SJSA1 (cell line): ENCODE measurements at places on chromosomes 7 and 10.
A peak's percentile ranks its signal among the peaks of the same experiment; 100 is the strongest.

- DNase-seq, result no peak
These were observed 132.2 kb upstream of the CAV2 start for GRCh38 chr7:116367171-116367813.

GRCh38 chr10:78413076-78414055 is 379.7 kb downstream of the RPS24 start:
- no peak for DNase-seq

- no peak for DNase-seq
These were observed 4.9 kb downstream of the SRRM3 start for GRCh38 chr7:76206633-76207032.

DNA sequence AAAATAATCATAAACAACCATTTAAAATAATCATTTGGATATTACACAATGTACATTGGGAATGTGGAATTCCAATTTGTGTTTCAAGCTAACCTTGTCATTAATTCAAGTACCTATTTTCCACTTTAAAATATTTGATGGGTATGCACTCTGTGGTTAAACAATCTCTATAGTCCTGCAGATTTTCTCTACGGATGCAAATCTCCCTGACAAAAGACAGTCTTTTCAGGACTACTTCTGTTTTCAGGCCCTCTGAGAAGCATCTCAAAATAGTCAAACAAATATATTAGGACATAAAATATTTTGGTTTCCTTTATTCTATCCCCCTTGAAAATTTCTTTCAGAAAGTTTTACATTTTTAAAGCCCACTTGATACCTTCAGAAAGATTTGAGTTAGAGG is 735.6 kb upstream of the MBL2 start:
- no peak for DNase-seq

GRCh38 chr10:104330168-104331110 is 7.8 kb downstream of the ITPRIP start:
- peak; percentile 87 for DNase-seq

DNA sequence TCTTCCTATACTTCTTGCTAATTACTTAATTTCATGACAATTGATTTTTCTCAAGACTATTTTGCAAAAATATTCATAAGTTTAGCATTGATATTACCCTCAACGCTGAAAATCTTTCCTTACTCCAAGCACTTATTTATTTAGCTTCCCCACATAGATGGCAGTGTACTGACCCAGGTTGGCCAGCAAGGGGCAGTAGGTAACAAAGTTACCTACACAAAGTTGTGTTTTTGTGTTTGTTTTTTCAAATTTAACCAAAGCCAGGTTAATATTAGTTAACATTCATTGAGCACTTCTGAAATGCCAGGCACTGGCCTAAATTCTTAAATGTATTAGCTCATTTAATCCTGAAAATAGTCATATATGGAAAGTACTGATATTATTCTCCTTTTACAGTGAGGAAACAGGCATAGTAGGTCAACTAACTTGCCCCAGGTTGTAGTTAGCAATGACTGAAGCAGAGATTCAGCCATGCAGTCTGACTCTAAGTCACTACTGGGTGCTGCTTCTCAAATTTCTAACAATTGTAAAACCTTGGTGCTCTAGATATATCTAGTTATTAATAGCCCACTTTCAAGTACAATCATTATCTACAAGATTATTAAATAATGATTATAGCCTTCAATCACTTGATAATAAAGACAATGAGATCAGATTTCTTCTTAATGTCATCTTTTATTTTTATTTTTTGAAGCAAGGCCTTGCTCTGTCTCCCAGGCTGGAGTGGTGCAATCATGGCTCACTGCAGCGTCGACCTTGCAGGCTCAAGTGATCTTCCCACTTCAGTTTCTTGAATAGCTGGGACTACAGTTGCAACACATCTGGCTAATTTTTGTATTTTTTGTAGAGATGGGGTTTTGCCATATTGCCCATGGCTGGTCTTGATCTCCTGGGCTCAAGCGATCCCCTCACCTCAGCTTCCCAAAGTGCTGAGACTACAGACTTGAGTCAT is 5.8 kb upstream of the GGCT start:
- no peak for DNase-seq

- DNase-seq, result peak; percentile 42
These were observed 1128.7 kb downstream of the CNTNAP2 start for GRCh38 chr7:147245274-147245673.

DNA sequence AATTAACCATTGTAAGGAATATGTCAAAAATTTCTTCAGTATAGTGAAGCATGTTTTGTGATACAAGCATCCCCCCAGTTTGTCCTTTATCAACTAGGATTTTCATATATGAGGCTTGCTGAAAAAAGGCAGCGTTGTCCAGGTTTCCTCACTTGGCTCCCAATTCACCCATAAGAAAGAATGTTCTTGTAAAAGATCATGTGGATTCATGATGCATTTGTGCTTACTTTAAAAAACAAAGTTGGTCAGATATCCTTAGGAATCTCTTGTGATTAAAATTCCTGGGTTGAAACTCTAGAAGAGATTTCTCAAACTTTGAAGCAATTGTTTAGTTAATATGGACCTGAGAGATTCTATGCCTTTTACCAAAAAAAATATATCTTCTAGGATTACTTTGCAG is 181.8 kb downstream of the KIAA1217 start:
- DNase-seq, result no peak

DNA sequence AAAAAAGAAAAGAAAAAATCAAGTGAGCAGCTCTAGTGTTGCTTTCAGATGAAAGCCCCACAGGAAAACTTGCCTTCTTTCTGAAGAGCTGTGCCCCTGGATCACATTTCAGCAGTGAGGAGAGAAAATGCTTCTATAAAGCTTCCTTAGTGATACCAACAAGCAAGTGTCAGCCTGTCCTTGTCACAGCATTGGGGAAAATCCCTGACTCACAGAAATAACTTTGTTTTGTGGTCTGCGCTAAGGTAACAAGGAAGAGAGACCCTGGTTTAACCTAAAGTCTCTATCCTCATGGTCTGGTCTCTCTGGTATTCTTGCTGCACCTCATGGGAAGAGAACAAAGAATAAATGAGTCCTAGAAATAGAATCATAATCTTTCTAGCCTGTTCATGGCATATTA is 885.2 kb upstream of the SORCS1 start:
- no peak for DNase-seq

GRCh38 chr10:20601941-20602461 is 295.1 kb downstream of the NEBL start:
- no peak for DNase-seq

GRCh38 chr7:159370-160270 is 32.8 kb upstream of the FAM20C start:
- no peak for DNase-seq

GRCh38 chr10:31770307-31770902 is 158.2 kb downstream of the ARHGAP12 start:
- no peak for DNase-seq

GRCh38 chr7:37719077-37719476 is 35.5 kb downstream of the GPR141 start:
- DNase-seq, result no peak

- no peak for DNase-seq
These were observed 28.0 kb upstream of the RSU1 start for GRCh38 chr10:16845248-16845647.

DNA sequence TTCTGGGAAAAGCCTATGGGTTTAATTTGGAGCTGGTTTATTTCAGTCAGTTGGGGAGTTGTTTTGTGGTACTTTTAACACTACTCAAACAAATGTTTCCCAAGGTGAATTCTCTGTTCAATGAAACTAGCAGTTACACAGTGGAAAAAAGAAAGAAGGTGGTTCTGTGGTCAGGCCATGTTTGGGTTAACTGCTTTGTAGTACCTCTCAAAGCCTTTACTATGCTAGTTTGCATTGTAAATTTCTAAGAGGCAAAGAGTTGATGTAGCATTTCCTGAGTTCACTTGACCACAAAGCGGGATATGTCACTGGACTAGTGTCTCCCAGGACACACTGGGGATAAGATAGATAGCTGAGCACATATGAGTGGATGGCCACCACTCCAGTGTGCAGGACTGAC is 145.4 kb downstream of the KIF20B start:
- DNase-seq, result no peak

GRCh38 chr7:156578978-156579430 is 61.6 kb upstream of the RNF32 start:
- DNase-seq, result no peak

- no peak for DNase-seq
These were observed 15.1 kb upstream of the CDH23 start for GRCh38 chr10:71381611-71382010.

DNA sequence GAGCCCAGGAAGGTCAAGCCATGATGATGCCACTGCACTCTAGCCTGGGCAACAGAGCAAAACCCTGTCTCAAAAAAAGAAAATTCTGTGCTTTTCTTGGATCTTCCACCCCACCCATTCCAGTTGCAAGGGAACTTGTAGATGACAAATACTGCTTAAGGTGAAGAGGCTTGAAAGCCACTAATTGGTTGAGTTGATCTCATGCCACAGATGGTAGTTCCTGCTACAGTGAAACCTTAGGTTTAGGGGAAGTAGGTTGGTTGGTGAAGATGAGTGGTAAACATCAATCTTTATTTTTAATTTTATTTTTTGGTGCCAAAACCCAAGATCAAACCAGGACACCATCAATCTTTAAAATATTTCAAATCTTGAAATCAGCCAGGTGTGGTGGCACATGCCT is 2.9 kb upstream of the GDI2 start:
- no peak for DNase-seq

- no peak for DNase-seq
These were observed 29.3 kb upstream of the OSBPL3 start for GRCh38 chr7:25009257-25009656.

DNA sequence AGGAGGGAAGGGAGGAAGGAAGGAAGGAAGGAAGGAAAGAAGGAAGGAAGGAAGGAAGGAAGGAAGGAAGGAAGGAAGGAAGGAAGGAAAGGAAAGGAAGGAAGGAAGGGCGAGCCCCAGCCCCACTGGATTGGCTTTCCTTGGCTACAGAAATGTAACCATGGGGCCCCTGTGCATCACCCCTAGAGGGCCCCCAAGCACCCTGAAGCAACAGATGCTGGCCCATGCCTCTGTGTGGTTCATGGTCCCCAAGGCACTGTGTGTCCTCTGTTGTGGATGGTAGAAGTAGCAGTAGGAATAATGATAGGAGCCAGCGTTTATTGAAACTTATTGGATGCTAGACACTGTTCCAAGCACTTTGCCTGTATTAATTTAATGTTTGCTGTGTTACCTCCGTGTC is 116.6 kb upstream of the MACROH2A2 start:
- DNase-seq, result no peak
